ENCODE measurements at places on chromosomes 3 and 15.

DNA sequence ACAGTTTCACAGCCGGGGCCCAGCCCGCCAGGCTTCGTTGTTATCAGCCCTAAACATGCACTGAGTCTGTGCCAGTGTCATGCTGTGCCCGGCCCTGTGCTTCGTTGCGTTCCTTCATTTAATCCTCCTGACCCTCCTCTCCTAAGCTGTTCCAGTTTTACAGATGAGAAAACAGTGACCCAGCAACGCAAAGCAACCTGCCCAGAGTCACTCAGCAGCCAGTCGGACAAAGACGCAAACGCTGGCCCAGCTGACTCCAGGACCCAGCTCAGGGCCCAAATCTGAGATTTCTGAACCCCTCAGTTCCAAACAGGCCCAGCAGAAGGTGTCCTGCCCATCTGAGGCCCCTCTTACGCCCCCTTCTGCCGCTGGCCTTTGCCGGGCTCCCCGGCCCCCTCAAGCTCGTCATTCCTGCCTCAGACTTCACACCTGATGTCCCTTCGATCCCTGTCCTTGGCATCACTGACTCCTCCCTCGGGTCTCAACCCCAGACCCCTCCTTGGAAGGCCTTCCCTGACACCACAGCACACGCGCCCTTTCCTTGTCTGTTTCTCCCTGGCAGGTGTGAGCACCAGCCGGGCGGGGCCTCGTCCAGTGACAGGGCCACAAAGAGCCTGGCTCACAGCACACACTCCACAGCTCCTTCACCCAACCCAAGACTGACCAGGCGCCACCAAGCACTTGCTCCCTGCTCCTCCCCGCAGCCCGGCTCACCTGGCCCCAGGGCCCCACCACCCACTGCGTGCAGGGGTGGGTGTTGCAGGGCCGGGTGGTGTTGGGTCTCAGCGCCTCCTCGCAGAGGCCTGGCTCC lies 48.1 kb downstream of the ADAMTS7 start:
- DNase-seq = no peak

DNA sequence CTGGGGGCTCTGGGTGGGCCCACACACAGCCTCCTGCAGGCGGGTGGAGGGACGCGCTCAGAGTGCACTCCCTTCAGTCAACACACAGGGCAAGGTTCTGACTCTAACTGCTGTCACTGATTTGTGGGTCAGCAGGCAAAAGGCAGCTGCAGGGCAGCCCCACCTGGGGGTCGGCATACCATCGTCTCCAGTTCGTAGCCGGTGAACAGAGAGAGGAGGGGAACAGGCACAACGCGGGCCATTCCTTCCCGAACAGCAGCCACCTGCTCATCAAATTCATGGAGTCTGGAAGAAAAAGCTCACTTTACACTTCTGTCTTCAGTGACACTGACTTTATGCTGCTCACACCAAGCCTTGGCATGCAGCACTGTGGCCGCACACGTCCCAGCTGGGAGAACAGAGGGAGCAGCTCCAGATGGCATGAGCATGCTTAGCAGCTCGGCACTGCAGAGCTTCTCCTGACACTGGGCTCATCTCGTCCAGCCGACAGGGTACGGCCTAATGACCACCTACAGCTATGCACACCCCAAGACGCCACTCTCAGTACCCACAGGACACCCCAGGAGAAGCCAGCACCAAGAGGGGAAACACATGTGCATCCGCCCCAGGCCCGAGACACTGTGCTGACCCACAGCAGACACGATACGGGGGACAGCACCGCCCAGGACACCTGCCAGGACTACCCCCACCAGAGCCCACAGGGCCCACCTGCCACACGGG lies 14.4 kb upstream of the OCA2 start:
- DNase-seq = no peak

- no peak for DNase-seq
These were observed 403.2 kb downstream of the NR2F2 start for GRCh38 chr15:96733721-96734120.

DNA sequence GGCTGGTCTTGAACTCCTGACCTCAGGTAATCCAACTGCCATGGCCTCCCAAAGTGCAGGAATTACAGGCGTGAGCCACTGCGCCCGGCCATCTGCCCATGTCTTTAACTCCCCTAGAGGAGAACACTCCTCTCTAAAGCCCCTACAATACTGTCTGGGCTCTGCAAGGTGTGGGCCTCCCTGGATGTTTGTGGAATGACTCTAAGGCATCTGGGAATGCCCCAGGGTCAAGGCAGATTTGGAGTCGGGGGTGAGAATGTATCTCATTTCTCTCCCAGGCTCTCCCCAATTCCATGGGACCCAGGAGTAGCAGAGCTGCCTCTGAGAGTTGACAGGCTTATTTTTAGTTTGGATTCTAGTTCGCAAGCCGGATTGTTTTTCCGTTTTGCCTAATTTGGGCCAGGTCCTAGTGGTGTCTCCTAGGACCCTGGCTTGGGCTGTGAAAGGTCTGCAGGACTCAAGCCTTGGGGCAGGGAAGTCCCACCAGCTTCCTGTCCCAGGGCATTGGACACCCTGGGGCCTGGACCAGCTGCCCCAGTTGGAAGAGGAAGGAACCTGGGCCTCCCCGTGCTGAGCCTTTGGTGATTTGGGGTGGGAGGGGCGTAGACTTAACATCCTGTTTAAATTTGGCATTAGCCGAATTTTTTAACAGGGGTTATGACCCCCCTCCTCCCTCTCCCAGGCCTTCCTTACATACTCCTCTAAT lies 53.5 kb downstream of the MAGEF1 start:
- no peak for DNase-seq

GRCh38 chr3:50276762-50277101 lies 2.2 kb upstream of the LSMEM2 start:
- DNase-seq = no peak

DNA sequence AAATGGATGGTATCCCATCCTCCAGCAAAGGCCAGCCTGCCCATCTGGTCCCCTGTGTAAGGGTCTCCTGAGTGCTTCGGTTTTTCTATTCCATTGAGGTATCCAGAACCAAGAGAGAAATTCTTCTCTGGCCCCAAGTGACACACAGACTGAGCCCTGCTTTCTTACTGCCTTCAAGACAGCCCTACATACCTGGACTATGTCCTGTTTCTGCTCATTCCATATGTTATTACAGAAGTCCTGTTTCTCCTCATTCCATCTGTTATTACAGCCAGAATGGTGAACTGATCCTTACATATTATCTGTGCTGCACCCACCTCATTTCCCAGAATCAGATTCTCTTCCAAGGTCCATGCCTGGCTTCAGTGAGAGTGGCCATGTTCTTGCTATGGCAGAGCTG lies 115.2 kb downstream of the DCLK3 start:
- no peak for DNase-seq

Measured in pons (tissue), 1 donor.